ENCODE measurements at places on chromosomes 11 and 22.
A peak's percentile ranks its signal among the peaks of the same experiment; 100 is the strongest.

DNA sequence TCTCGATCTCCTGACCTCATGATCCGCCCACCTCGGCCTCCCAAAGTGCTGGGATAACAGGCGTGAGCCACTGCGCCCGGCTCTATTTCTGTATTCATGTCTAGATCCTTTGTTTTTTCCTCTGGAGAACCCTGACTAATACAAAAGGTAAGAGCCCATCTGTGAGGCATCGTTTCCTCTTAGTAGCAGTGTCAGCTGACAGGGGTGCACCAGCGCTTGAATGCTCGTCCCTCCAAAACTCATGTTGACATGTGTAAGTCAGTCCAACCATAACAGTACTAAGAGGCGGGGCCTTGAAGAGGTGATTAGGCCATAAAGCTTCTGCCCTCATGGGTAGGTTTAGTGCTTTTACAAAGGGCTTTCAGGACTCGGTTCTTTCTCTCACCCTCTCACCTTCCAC lies 470.1 kb upstream of the B3GAT1 start:
- no peak for DNase-seq

GRCh38 chr11:94185416-94186084 lies 56.9 kb downstream of the PANX1 start:
- DNase-seq, result no peak

- no peak for DNase-seq
Measured at GRCh38 chr11:59272771-59273372, 60.1 kb upstream of the MPEG1 start.

- DNase-seq, result no peak
Measured at GRCh38 chr11:2612884-2613571, 86.8 kb downstream of the KCNQ1OT1 start.

- no peak for DNase-seq
Measured at GRCh38 chr22:20093418-20094196, 13.6 kb downstream of the DGCR8 start.

- DNase-seq, result no peak
Measured at GRCh38 chr11:95727111-95727510, 62.5 kb downstream of the FAM76B start.

DNA sequence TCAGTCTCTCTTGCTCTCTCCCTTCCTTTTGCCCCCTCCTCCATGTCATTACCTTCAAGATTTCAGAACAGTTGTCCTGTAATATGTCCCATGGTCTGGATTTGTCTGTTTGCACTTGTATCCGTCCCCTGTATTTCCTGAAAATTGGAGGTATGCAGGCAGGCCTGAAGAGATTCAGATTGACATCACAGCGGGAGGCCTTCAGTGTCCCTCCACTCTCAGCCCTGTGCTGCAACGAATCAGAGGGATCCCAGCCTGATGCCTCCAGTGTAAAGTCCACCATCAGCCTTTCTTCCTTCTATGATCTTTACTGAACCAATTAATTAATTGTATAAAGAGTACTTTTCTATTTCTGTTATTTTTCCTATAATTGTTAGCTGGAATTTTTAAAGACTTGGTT lies 57.3 kb downstream of the ELMOD1 start:
- no peak for DNase-seq

GRCh38 chr11:109704432-109704831 lies 282.4 kb downstream of the C11orf87 start:
- no peak for DNase-seq

DNA sequence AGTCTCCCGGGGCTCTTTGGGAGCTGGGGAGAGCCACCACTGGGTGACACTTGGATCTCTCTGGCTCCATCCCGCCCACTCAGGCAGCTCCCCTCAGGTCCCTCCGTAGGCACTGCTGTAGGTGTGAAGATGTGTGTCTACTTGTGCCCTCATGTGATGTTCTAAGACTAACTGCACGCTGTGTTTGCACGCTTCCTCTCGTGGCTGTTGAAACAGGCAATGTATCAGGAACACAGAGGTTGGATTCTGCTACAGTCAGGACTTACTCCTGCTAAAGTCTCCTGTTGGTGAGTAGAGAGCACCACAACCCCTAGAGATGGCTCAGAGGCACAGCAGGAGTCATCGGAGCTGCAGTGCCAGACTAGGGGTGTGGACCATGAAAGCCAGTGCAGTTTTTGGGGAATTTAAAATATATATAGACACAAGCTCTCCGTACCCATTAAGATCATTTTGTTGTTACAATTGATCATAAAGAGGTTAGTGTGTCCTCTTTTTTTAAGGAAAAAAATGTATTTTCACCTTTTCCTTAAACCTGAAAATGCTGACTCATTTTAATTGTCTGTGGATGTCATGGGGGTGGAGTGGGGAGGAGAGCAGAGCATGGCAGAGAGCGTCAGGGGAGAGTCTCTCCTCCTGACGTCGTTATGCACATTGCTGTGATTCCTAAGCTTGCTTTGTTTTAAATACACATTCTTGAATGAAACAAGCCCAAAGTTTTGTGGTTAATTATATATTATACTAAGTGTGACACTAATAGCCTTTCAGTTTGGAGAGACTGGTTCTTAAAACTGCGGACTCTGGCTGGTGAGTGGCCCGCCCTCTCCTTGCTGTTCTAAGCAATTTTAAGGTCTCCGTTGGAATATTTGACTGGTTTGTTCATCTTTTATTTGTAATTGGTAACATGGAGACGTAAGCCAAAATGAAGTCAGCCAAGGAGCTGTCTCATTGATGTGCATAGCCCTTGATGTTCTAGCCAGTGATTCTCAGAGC lies 16.2 kb upstream of the CTTN start:
- DNase-seq, result peak; percentile 25

DNA sequence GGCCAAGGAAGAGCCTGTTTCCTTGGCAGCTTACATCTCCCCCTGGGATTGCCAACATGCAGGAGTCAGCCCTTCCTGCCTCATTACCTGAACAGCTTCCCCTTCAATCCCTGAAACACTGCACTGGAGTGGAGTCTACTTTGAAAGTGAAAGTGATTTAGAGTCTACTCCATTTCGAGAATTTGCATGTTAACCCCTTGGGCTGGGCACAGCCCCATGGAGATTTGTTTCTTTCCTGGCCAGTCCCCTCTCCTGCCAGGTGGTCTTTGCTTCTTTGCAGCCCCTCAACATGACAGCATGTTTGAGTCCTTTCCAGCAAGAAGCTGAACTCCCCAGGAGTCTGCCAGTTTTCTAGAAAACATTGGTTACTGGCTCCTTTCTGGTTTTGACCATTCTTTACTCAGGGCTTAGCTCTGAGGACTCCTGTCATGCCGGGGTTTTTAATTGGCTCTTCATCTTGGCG lies 59.9 kb downstream of the TRAF6 start:
- DNase-seq, result no peak

DNA sequence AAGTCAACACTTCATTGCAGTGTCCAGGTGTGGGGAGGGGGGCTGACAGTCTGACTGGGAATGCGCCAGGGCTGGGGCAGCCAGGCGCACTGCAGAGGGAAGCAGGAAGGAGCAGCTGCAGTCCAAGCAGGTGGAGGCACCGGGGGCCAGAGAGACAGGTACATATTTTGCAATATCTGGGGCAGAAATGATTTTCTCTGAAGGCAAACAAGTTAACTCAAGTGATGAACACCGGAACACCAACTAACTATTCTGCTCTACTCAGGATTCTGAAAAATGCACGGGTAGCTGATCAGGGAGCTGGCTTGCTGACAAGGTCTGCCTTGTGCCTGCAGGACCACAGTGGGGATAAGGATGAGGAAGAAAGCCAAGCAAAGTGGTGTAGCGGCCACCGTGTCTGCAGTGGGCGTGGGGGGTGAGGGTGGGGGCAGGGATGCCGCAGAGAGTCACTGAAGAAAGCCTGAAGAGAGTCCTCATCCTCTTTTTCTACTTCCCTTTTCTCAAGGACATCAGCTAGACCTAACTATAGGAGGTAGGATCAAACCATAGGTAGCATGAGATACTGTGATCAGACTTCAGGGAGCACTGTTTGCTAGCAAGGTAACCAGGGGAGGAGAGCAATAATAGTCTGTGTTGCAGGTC lies 83.4 kb downstream of the SCN3B start:
- DNase-seq, result no peak

- DNase-seq, result no peak
Measured at GRCh38 chr22:35399114-35399677, 744 bp upstream of the MCM5 start.

GRCh38 chr11:58505849-58506248 lies 2.1 kb downstream of the OR5B21 start:
- no peak for DNase-seq

GRCh38 chr22:29225422-29226090 lies 19.9 kb downstream of the EMID1 start:
- no peak for DNase-seq

DNA sequence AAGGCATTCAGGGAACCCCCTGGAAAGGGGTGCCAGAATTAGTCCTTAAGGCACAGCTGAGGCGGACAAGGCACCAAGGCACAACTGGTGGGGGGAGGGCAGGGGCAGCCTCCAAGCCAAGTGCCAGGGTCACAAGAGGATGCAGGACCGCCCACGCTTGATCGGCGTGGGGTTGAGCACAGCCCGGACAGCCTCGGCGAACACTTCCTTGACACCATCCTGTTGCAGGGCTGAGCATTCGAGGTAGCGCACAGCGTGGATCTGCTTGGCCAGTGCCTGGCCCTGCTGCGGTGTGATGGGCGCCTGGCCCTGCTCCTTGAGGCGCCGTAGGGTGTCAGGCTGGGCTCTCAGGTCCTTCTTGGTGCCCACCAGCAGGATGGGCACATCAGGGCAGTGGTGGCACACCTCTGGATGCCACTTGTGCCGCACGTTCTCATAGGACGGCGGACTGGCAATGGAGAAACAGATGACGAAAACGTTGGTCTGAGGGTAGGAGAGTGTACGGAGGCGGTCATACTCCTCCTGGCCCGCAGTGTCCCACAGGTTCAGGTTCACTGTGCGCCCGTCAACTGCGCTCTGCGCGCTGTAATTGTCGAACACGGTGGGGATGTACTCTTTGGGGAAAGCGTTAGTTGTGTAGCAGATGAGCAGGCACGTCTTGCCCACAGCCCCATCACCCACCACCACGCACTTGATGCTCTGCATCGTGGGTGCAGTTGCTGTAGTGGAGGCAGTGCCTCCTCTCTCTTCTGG lies 13.1 kb downstream of the RHOG start:
- no peak for DNase-seq

GRCh38 chr11:77851503-77851902 lies 30.6 kb downstream of the AAMDC start:
- no peak for DNase-seq

GRCh38 chr22:26558248-26558895 lies 31.6 kb downstream of the TPST2 start:
- peak; percentile 64 for DNase-seq

- DNase-seq, result peak; percentile 55
Measured at GRCh38 chr22:41286639-41287091, 678 bp upstream of the RANGAP1 start.

DNA sequence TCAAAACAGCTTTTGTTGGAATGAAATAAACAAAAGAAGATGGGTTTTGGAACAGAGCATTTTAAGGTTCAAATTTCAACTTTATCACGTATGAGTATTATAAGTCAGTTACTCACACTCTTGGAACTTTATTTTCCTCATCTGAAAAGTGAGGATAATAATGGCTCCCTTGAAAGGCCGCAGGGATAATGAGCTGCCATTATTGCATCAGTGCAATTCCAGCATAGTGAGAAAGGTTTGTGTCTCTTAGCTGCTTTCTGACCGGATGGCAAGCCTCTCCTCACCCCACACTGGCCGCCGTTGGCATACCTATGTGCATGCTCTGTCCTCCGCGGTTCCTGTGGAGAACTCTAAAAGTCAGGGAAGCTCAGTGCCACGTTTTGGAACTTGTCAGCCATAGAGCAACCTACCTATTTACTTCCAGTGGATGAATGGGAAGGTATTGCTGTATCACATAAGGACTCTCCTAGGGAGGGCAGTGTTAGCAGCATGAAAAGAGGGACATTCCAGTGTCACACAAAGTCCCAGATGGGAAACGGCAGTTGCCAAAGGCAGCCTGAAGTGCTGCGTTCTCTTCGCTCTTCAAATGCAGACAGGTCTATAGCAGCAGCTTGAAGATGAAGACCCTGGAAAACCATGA lies 368.9 kb downstream of the NTM start:
- no peak for DNase-seq

- DNase-seq, result no peak
Measured at GRCh38 chr11:94031625-94032024, 10.5 kb downstream of the HEPHL1 start.

GRCh38 chr11:130760515-130761125 lies 155.7 kb downstream of the SNX19 start:
- no peak for DNase-seq
